ENCODE measurements at places on chromosomes 6 and 20.
A peak's percentile ranks its signal among the peaks of the same experiment; 100 is the strongest.

GRCh38 chr20:50085481-50086365 is 27.2 kb downstream of the UBE2V1 start:
- peak; percentile 61 for DNase-seq

GRCh38 chr20:63273635-63274380 is 1.2 kb downstream of the ARFGAP1 start:
- DNase-seq = no peak

DNA sequence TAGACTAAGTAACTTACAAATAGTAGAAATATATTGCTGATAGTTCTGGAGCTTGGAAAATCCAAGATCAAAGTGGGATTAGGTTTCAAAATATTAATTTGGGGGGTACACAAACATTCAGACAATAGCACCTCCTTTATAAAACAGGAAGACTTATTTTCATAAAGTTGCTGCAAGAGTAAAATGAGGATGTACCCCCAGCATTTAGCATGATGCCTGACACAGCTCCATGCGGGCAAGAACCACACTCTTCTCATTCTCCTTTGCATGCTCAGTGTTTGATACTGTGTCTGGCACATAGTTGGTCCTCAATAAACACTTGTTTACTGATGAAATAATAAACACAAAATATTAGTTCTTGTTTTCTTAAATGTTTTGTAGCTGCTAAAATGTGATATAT is 332.9 kb downstream of the TFAP2A start:
- no peak for DNase-seq

DNA sequence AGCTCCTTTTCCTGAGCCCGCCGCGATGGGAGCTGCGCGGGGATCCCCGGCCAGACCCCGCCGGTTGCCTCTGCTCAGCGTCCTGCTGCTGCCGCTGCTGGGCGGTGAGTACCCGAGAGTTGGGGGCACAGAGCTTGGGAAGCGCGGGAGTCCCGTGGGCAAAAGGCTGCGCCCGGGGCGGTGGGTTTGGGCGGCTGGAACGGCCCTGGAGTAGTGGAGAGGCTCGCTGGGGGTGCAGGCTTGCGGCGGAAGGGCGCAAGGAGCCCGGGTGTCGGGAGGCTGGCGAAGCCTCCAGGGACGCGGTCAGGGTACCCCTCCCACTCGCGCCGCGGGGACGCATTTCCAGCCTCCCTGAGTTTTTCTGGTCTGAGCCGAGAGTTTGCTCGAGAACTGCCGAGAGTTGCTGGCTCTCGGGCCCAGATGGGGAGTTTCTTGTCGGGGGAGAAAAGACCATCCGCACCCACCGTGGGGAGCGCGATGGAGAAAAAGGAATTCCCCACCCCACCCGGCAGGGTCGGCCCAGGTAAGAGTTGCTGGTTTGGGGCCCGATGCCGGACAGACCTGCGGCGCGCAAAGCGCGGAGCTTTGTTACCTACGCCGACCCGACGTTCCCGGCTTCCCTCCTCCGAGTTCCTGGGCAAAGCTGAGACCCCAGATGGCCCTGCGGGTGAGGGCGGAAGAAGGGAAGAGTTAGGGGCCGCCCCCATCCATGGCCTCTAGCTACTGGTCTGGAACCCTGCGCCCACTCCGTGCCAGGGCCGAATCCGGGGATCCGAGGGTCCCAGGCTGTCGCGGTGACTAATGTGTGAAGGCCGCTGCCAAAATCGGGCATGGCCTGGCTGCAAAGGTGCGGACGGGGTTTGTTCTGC is 584 bp downstream of the PTK7 start:
- DNase-seq = no peak

- DNase-seq = no peak
These were observed 44.5 kb downstream of the MDGA1 start for GRCh38 chr6:37653229-37653628.

- DNase-seq = no peak
These were observed 189.9 kb upstream of the ZNF184 start for GRCh38 chr6:27662769-27663168.

DNA sequence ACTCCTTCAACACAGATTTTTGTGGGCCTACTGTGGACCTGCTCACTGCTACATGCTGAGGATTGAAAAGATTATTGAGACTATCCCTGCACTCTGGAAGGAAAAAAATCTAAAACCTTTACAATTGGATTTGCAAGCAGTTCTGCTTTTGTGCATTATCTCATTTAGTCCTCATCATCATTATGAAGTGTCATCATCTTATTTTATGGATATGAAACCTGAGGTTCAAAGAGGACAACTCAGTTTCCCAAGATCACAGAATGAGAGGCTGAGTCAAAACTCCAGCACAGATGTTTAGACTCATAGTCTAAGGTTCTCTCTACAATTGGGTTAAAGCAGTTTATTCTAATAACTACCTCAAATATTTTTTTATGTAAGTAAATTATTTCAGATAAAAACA is 160.2 kb upstream of the MARCKS start:
- DNase-seq = no peak

DNA sequence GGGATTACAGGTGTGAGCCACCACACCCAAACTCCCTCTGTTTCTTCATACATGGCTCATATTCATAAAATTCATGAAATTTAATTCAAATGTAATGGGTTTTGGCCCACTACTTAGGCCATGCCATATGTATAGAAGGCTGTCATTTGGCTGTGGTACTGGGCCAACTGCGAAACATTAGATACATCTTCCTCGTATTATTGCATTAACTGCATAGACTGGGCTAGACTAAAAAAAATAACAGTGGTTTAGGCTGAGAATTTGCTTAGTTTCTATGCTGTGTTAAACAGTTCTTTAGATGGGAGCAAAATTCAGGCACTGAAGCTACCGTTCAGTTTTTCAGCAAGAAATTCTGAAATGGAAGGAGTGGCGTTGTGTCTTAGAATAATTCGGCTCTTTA is 133.6 kb downstream of the DOK5 start:
- no peak for DNase-seq

DNA sequence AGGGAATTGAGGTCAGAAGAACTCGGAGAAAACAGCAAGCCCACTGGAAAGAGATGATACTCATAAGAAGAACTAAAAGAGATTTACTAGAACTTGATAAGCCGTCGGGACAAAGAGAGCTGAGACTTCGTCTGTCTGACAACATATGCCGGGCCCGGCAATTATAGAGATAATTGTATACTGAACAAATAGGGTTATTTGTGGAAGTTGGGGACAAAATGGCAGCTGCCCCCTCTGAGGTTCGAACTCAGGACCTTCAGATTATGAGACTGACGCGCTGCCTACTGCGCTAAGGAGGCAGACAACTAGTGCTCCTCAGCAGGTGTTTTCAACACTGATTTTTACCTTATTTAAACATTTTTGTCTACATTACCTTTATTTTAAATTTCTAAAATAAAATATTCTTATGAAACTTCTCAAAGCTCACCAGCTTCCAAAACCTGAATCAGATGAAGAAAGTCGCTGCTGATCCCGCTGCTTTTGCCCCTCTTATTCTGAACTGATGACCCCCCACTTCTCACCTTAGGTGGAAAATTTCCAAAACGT is 29.3 kb upstream of the TRIM27 start:
- DNase-seq = peak; percentile 81

DNA sequence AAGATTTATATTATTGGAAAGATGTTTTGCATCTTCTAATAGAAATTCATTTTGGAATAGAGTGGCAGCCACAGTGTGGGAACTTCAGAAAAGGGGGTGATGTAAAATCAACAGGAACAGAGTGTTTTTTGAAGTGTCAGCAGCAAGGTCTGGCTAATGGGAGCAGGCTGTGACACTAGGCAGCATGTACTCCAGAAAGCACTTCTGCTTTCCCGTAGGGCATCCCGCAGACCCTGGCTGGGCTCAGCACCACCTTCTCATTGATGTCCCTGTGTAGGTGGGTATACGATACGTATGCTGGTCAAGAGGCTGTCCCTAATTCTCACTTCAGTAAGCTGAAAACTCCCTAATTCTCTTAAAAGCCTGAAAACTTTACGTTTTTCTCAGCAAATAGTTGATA is 74.7 kb downstream of the EYA4 start:
- DNase-seq = no peak

- DNase-seq = no peak
These were observed 104.7 kb downstream of the PRDM13 start for GRCh38 chr6:99711302-99711701.

Data from activated CD4-positive, alpha-beta T cell treated with anti-CD3 and anti-CD28 coated beads, Interleukin-10, Interleukin-2, amounts not matched to agents 100 ng/mL and 50 ng/mL, durations not matched to agents 16 hours and 8 hours (primary cell).